Activated CD4-positive, alpha-beta memory T cell treated with anti-CD3 and anti-CD28 coated beads, Interleukin-2, amount 10 ng/mL, durations not matched to agents 7 days and 5 days (primary cell): ENCODE measurements at places on chromosomes 2 and 18. TPM values are rescaled to one million over a fixed set of nuclear protein-coding genes. Genes with fewer than 3 reads are reported as not detected.

Gene ANO7
- 0.53 TPM for total RNA-seq

- H3K36me3 ChIP-seq = no peaks in the 10 kb centered on the region
- H3K27ac ChIP-seq = no peak overlapping the region
- no peak for DNase-seq
- H3K27me3 ChIP-seq = no peaks in the 10 kb centered on the region
Observed at GRCh38 chr18:67692811-67693210, 176.3 kb upstream of the DSEL start.

DNA sequence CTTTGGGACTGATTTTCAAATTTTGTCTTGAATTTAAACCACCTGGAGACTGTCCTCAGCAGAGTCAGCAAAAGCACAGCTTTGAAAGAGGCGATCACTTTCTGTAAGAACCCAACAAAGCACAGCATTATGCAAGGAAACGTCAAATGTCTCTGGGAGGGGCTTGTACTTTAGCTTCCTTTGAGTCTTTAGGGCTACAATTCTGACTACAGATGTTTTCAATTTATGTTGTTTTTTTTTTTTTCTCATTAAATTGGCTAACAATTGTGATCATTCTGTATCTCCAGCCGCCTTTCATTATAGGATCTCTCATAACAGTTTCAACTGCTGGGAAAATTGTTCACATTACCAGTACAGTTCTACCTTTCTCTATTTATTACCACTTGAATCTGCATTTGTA is 48.3 kb downstream of the COL3A1 start:
- no peak overlapping the region for H3K4me3 ChIP-seq
- no peaks in the 10 kb centered on the region for H3K36me3 ChIP-seq
- no peak for DNase-seq

DNA sequence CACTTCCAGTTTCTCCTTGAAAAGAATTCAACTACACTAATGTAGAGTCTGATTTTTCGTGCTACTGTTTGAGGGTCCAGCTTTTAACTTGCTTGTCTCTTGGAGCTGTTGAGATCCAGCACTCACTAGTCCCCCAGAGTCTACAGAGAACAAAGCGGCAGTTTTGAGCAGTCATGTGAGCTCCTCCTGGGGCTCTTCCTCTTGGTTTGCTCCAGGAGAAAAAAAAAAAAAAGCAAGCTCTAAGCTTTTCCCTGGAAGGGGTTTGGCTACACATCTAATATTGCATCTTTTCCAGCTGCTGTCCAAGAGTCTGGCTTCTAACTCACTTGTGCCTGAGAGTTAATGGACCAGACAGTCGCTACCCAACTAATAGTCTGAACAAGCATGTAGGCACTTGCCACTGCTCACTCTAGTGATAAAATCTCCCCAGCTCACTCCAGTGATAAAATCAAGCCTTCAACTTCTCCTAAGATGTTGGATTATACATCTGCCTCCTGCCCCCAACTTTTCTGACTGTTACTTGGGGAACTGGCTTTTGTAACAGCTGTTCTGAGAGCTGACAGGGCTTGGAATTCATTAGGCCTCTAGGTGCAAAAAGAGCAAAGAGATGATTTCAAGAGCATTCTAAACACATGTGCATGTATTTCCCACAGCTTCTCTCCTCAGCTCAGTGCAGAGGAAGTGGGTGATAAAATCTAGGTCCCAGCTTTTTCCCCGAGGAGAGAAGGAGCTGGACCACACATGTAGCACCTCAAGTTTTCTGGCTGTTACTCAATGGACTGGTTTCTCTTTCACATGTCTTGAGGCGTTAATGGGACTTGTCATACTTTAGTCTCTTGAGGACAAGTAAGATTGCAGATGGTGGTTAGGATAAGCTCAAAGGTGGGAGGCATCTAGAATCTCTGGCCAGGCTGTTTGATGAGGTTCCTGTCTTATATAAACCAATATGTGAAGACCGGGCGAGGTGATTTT is 750.5 kb downstream of the LRP1B start:
- no peaks in the 10 kb centered on the region for H3K4me1 ChIP-seq
- no peaks in the 10 kb centered on the region for H3K36me3 ChIP-seq
- DNase-seq = no peak
- no peak overlapping the region for H3K27ac ChIP-seq

Gene PID1
- total RNA-seq = not detected

DNA sequence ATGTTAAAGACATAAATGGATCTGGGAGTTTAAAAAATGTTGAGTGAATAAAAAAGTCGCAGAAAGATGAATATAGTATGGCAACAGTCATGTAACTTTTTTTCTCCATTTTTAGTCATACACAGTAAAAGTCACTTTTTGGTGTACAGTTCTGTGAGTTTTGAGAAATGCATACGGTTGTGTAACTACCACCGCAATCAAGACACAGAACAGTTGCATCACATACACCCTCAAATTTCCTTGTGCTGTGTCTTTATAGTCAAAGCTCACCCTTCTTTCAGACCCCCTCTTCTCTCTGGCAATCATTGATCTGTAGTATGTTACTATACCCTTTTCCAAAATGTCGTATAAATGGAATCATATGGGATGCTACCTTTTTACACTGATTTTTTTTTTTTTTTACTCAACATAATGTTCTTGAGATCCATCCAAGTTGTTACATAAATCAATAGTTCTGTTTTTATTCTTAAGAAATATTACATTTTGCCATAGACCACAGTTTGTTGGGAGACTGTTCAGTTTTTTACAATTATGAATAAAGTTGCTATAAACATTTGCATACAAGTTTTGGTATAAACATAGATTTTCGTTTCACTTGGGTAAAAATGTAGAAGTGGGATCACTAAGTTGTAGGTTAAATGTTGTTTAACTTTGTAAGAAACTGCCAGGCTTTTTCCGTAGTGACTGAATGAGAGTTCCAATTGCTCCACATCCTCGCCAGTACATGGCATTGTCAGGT is 35.4 kb upstream of the AGFG1 start:
- H3K36me3 ChIP-seq = peaks cover 7% of the 10 kb centered on the region
- peaks cover 2% of the 10 kb centered on the region for H3K27me3 ChIP-seq
- H3K27ac ChIP-seq = no peak overlapping the region
- H3K4me3 ChIP-seq = no peak overlapping the region

Gene UGT1A4
- total RNA-seq = not detected

DNA sequence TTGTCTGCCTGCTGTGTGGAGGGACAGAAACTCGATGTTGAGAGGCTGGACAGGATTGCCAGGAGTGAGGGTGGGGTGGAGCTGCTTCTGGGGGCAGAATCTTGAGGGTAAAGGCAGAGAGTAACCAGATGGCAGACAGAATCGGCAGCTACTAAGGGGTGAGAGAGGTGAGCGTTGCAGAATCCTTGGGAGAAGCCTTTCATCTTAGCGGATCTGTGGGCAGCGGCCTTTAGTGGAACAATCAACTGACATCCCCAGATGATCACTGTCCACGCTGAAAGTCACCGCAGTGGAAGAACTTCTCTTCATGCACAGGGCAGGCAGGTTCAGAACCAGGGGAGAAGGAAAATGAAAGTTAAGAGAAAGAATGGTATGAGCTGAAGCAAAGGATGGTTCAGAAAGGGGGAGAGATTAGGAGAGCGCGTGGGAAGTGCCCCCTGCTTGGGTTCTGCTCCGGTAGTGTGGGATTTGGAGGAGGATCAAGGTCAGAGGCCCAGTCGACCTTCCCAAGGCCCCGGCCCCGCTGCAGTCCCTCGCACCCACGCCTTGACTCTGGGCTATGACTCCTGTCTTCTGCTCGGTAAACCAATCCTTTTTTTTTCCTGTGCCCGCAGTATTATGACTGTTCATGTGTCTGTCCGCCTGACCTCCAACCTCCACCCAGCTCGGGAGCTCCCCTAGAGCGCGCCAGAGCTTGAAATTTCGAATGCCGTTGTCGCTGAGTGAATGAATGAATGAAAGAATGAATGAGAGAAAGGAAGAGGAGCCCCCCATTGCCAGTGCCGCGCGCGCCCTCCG is 584 bp downstream of the BOLA3 start:
- no peak overlapping the region for H3K27ac ChIP-seq
- no peak overlapping the region for H3K4me3 ChIP-seq
- peaks cover 19% of the 10 kb centered on the region for H3K36me3 ChIP-seq
- H3K4me1 ChIP-seq = peaks cover 12% of the 10 kb centered on the region
- no peaks in the 10 kb centered on the region for H3K27me3 ChIP-seq
- DNase-seq = peak; percentile 51

Gene NMS
- not detected for total RNA-seq

GRCh38 chr2:28480403-28481049 is 15.3 kb upstream of the PLB1 start:
- DNase-seq = no peak
- H3K36me3 ChIP-seq = no peaks in the 10 kb centered on the region
- no peak overlapping the region for H3K27ac ChIP-seq
- H3K4me3 ChIP-seq = no peak overlapping the region
- peaks cover 3% of the 10 kb centered on the region for H3K27me3 ChIP-seq

DNA sequence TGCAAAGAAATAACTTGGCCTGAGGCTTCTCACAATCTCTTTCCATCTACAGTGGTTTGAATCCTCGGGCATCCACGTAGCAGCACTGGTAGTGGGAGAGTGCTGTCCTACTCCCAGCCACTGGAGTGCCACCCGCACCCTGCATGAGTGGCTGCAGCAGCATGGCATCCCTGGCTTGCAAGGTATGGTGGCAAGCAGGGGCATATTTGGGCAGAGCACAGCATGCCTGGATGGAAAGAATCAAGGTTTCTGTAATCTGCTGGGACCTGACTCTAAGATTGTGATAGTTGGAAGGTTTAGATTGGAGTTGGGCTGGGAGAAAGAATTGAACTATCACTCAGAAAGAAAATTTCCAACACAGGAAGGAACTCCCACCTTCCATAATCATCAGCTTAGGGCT is 4.0 kb downstream of the CAD start:
- DNase-seq = no peak
- H3K36me3 ChIP-seq = peaks cover 67% of the 10 kb centered on the region
- H3K4me1 ChIP-seq = peaks cover 41% of the 10 kb centered on the region
- no peaks in the 10 kb centered on the region for H3K27me3 ChIP-seq

DNA sequence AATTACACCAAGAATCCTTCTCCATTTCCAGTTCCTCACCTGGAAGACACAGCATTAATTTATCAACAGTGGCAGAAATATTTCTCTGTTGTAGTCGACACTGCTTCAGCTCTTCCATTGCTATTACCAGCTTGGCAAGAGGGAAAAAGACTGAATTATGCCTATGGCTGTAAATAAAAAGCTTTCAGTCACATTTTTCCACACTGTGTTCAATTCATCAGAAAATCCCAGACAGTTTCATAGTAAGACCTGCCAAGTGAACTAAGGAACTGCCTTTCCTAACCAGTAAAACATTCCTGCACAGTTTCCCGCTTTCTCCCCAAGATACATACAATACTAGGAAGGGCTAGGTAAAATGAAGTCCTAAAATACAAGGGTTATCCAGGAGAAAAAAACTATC is 94.7 kb downstream of the EXOC6B start:
- no peak overlapping the region for H3K27ac ChIP-seq
- H3K27me3 ChIP-seq = no peaks in the 10 kb centered on the region
- no peaks in the 10 kb centered on the region for H3K4me1 ChIP-seq
- H3K4me3 ChIP-seq = no peak overlapping the region

DNA sequence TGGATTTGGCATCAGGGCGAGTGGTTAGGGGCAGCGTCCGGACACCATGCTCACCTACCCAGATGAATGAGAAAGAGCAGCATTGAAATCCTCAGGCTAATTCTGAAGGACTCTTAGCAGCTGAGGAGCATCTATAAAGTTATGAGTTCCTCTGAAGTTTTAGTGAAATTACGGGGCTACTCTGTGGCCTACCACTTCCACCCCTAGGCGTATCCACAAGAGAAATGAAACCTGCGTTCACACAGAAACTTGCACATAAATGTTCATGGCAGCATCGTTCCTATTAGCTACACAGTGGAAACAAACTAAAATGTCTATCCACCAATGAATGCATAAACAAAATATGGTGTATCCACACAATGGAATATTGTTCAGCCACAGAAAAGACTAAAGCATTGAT is 98.0 kb downstream of the GBX2 start:
- H3K27me3 ChIP-seq = no peaks in the 10 kb centered on the region
- no peaks in the 10 kb centered on the region for H3K4me1 ChIP-seq
- no peak for DNase-seq
- H3K27ac ChIP-seq = no peak overlapping the region
